ENCODE measurements at places on chromosomes 12 and 14. TPM values are rescaled to one million over a fixed set of nuclear protein-coding genes. Genes with fewer than 3 reads are reported as not detected.

HOXC11 gene
- total RNA-seq: not detected

ZNF10 gene
- 12.9 TPM for total RNA-seq

DNA sequence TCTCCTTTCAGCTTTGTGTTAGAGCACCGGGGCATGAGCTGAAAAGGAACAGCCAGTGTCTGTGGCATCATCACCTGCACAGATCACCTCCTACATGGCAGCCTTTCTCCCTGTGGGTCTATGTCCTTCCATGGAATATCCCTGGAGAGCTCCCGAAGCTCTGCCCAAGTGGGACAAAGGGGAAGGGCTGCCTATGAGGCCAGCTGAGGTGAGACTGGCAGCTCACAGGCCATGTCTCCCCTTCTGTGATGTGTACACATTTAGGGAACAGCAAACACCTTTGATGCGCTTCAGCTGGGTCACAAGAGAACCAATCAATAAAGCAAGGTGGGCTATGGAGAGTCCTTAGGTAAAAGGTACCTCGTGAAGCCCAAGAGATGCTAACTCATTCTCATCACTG, 4.1 kb downstream of the PROX2 start:
- DNase-seq: no peak

DNA sequence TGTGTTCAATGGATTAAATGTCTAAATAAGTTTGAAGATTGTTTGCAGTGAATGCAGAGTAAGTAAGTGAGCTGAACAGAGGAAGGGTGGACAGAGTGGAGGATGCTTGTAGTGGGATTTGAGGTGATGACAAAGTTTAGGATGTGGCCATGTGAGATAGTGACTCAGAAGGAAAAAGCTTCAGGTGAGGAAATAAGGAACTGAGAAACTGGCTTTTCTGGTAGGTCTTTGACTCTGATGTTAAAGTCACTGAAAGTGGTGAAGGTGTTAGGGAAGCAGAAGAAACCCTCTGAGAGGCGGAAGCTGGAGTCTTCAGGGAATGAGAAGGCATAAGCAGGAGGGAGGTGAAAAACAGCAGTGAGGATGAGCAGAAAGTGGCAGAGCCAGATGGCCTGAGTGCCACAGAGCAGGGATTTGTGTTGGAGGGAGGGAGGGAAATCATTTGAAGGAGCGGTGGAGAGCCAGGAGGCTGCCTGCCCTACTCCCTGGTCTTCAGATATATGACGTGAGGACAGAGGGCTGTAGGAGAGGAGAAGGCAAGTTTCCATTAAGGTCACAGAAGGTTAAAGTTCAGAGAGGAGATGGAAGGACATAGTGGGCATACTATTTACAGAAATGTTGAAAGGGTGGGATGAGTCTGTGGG, 24.8 kb downstream of the RGS6 start:
- no peak for DNase-seq

- peak; percentile 36 for DNase-seq
Observed at GRCh38 chr12:107990325-107990724, 138.8 kb upstream of the WSCD2 start.

GRCh38 chr12:94308612-94309011, 151.1 kb downstream of the CEP83 start:
- DNase-seq: peak; percentile 50

SPIC gene
- not detected for total RNA-seq

DNA sequence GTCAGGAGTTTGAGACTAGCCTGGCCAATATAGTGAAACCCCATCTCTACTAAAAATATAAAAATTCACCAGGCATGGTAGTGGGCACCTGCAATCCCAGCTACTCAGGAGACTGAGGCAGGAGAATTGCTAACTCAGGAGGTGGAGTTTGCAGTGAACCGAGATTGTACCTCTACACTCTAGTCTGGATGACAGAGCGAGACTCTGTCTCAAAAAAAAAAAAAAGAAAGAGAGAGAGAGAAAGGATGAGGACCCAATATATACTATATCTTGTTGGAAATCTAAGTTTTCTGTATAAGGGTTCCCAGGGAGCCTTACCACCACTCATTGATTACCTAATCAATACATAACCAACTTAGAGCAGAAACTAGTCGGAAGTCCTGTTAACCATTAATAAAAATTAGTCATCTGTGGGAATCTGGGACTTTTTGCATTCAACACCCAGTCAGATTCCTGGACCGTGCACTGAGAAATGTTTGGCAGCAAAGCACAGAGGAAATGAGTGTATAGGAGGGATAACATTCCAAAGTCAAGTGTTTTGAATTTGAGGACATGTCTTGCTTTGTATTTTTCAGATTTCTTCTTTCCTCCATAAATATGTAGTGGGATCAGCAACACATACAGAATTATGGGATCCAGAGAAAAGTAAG, 44.8 kb upstream of the NR2C1 start:
- DNase-seq: peak; percentile 93

DNA sequence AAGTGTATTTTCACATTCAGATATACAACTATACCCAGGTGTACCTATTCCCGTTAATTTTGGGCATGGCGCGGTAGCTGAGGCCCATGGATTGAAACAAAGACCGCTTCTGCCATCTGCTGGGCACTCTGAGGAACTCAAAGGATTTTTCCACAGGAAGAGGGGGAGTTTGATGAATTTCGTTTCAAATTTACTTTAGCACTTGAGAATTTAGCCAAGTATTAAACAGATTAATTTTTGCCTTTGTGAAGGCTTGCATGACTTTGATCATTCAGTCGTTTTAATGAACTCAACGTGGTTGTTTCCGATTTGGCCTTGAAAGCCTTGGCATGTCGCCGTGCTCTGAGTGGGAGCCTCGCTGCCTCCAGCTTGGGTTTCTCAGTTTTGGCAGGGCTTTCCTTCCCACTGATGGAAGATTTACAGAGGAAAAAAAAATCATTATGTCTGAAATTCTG, 153.2 kb upstream of the DDHD1 start:
- DNase-seq: peak; percentile 70

DNA sequence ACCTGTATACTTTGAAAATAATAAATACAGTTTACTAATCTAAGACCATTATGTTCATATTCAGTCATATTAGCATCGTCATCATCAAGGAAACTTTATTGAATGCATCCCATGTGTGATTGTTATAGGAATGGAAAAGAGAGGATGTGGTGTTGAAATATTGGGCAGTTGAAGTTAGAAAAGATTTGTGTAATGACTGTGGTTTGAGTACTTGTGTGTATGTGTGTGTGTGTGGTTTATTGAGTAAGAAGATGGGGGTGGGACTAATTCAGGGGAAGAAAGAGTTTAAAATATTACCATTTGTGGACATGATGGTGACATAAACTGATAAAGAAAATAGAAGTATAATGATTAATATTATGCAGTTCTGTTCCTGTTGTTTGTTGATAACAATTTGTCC, 238.7 kb upstream of the SEL1L start:
- DNase-seq: no peak

KRT75 gene
- not detected for total RNA-seq

DNA sequence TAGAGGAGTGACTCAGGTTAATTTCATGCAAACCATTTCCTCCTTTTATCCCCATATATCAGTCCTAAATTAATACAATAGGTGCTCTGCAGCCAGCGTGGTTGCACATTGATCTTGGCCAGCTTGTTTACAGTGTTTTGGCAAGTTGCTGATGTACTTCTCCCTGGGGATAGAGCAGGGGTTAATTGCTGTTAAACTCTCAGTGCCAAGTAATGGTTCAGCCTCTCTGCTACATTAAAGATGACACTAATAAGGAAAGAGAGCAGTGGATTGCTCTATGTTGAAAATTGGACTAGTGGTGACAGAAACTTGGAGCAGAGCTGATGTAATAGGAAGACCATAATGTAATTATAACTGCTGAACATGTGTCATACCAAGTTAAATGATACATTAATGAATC, 717.5 kb downstream of the RERGL start:
- no peak for DNase-seq

DNA sequence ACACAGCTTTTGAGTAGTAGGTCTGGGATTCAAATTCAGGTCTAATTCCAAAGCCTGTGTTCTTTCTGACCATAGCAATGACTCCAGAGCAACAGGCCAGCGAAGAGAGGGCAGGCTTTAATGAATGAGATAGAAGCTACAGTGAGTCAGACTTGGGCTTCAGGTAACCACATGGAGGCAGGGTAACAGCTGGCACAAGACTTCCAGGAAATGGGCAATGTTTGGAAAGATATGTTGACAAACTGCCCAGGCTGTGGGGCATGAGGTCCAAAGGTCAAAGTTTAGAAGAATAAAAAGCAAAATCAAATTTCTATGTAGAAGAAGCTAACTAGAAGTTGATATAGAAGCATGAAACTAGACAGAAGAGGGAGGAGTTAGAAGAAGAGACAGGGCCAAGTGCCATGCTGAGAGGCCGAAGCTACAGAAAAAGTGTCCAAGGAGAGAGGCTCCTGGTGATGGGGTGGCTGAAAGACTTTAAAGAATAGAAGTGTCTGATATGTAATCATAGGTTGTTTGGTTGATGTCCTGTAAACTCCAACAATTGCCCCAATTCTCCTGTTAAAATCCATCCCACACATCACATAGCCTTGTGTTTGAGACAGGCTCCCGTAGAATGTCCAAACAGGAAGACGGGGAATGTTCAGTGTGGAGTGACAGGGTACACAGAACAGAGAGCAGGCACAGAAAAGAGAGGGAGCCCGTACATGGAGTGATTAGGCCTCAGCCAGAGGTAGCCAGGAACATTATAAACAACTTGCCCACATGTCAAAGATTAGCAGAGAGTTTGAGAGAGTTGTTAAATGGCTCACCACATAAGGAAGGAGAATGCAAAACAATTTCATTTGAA, 384.7 kb downstream of the CCDC91 start:
- DNase-seq: no peak

DNA sequence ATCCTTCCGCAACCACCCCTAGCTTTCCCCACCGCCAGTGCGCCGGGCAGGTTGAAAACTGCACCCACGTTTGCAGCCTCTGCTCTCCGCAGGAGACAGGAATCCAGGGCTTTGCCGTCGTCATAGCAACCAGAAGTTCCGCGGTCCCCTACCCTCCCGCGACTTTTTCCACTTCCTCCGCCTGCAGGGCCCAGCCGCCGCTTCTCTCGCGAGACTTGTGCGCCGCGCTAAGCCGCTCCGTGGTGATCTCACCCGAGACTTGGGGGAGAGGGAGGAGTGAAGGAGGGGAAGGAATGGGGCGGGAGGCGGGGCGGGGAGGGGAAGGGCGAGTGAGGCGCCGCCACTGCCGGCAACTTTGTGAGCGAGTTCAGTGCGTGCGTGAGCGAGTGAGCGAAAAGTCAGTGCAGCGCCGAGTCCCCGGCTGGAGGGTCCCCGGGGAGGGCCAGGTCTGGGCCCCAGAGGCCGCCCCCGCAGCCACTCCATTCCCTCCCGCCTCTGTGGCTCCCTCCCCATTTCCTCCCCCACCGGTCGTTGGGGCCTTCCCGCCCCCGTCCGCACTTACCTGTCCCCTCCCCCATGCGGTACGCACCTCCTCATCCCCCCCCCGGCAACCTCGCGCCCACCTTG, 413.0 kb downstream of the PCNX1 start:
- DNase-seq: peak; percentile 99

OR4K13 gene
- not detected for total RNA-seq

KLRC1 gene
- total RNA-seq: not detected

DNA sequence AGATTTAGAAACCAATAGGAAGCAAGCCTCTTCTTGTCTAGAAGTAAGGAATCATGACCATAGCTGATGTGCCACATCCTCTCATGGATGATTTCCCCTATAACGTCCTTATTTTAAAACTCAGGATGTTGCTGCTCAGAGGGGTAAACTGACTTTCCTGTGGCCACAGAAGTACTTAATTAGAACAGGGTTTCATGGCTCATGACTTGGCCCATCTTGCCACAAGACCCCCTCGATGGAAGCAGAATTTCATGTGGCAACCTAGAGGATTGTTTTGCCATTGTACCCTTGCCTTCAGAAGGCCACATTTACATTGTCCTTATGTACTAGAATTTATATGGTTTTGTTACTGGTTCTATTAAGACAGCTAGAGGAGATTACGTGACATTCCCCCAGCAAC, 173.5 kb upstream of the PELI2 start:
- DNase-seq: no peak

CTDSP2 gene
- total RNA-seq: 85.4 TPM

PROX2 gene
- total RNA-seq: not detected

DNA sequence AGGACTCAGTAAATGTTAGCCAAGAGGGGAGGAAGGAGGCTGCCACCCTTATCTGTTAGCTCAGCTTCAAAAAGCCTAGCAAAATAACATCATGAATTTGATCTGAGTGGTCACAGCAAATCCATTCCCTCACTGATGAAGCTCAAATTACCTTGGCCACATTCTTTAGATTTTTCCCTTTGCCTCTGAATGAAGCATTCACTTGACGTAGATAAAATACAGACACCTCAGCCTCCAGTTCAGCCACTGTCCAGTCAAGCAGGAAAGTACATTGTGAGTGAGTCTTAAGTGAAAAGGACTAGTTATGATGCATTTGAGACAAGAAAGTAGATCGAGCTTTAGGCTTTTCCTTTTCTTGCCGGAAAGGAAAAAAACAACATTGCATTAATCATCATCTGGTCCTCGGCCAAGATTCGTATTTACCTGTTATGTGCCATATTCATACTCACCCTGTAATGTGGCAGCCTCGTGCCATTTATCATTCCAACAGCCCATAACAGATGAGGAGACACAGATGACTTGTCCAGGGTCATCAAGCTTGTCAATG, 146.5 kb downstream of the ETV6 start:
- DNase-seq: peak; percentile 79

DNA sequence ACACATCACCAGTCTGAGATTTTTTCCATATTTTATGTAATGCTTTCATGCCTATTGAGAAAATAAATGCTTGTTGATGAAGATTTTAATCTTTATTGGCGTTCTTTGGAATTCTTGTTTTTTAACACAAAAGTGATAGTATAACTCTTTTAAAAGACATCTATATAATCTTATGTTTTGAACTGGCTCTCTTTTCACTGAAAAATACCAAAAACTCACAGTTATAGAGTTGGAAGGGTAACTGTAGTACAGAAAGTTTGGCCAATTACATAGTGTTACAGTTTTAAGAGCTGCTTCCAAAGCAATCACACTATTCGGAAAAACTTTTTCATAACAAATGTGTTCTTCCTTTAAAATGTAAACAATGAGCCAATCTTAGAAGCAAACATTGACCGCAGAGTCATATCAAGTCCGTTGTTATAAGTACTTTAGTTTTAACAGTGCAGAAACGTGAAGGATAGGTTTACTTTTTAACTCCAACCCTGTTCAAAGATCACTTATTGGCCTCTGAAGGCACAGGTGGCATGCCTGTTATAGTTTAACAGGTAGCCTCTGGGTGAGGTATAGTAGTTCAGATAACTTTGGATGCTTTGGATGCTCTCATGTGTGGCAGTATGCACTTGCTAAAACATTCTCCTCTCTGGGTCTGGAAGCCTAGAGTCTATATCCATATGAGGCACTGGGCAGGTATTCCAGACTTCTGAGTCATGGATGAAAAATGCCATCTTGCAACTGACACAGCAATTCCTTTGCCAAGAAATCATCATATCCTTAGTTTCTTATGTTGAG, 12.1 kb upstream of the NTN4 start:
- peak; percentile 94 for DNase-seq

- DNase-seq: no peak
Observed at GRCh38 chr12:19129122-19129485, 429 bp upstream of the PLEKHA5 start.

All from dermis blood vessel endothelial cell (primary cell).